ENCODE measurements at places on chromosomes 1 and 21.
A peak's percentile ranks its signal among the peaks of the same experiment; 100 is the strongest.

DNA sequence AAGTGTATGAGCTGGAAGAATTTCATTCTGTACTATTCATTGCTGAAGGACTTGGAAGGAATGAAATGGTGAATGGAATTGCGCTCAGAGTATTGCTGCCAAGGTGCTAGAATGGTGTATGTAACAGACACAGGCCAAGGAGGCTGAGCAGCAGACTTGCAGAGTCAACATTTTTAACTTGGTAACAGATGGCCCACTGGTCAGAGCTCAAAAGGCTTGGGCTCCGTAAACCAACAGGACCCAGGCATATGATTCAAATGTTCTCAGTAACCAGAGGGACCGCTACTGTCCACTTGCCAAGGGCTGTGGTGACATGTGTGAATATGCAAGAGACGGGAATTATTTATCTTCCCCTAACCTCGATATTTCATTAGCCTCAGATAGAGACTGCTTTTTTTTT lies 28.8 kb upstream of the PTGFRN start:
- DNase-seq = no peak

DNA sequence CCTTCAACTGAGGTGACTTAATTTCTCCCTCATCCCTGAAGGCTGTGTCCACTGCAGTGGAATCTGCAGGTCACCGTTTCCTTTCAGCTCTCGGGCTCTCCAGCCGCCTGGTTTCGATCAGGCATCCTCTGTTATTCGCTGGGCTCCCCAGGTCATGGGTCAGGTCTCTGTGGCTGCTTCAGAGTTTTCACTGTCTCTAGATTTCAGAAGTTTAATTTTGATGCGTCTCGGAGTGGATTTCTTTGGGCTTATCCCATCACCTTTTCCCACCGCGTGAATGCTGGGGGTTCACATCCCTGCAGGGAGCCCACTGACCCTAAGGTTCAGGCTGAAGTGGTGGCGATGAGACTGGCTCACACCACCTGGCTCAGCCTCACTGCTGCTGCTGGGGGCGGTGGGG lies 3.3 kb downstream of the ACTRT2 start:
- DNase-seq = no peak

- DNase-seq = no peak
Measured at GRCh38 chr1:209241487-209241886, 342.0 kb upstream of the CAMK1G start.

- no peak for DNase-seq
Measured at GRCh38 chr21:14977814-14978213, 87.0 kb downstream of the NRIP1 start.

DNA sequence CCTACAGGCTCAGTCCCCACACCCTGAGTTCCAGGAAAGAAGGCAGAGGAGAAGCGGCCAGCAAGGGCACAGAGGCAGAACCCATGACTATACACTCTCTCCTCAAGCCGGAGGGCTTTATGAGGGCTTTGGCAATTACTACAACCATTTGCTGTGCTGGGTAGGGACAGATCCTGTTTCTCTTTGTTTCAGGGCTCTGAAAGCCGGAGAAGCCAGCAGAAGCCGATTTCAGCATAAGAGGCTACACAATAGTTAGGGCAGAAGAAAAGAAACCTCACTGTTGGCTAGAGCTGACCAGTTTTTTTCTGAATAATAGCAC lies 13.9 kb downstream of the GPR3 start:
- DNase-seq = no peak

DNA sequence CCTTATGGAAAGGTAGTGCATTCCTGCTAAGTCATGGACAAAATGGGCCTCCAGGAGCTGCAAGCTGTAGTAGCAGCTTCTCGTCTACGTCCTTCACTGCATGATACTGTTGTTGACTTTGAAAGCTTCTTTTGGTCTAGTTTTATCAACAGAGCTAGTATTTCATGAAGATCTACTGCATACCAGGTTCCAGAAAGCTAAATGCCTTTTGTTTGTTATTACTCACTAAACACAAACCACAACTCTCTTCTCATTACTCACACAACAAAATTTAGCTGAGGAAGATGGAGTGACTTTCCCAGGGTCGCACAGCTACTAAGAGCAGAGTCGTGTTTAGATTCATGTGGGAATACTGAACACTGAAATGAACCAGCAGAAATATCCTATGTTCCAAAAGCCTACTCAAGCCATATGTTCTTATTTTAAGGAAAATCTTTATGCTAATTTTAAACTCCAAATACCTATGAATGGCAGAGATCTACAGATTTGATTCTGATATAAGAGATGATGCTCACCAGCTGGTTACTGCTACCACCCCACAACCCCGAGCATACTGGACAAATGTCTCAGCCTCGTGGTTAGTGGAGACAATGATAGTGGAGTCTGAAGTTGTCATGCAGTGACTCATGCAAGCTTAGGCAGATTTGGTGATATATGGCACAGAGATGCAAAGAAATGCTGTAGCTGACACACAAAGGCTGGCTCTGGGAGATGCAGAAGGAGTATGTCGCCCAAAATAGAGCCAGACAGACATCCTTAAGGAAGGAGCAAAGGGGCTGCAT lies 20.6 kb downstream of the PGBD2 start:
- DNase-seq = no peak

GRCh38 chr21:25421321-25422028 lies 185.8 kb downstream of the MRPL39 start:
- DNase-seq = peak; percentile 11

DNA sequence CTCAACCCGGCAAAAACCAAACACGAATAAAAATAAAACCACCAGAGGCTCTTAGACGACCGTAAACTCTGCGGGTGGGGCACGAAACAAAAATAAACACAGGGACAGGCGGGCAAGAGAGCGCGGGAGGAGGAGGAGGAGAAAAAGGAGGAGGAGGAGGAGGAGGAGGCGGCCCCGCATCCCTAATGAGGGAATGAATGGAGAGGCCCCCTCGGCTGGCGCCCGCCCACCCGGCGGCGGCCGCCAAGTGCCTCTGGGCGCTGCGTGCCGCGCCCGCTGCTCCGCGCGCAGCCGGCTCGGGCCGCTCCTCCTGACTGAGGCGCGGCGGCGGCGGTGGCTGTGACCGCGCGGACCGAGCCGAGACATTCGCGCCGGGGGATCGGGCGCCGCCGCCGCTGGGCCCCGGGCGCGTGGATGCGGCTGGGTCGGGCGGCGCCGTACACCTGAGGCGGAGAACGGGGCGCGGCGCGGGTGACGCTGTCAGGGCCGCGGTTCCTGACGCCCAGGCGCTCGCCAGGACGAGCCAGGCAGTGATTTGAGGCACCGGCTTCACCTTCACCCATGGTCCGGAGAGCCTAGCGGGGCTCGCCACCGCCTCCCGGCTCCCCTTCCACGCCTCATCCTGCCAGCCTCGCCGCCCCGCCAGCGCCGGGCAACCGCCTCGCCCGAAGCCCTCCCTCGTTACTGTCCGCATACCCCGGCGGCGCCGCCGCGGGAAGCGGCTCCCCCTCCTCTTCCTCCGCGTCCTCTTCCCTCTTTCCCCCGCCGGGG lies at the start of gene MARK1:
TSS of gene MARK1 (plus strand) at position 229 of the 771 bp plus-strand sequence. CDS start 687 bp downstream, outside the sequence.
- DNase-seq = no peak

- no peak for DNase-seq
Measured at GRCh38 chr1:1175221-1176062, 1.8 kb downstream of the TTLL10 start.

- no peak for DNase-seq
Measured at GRCh38 chr1:90074970-90075391, 80.1 kb downstream of the ZNF326 start.

DNA sequence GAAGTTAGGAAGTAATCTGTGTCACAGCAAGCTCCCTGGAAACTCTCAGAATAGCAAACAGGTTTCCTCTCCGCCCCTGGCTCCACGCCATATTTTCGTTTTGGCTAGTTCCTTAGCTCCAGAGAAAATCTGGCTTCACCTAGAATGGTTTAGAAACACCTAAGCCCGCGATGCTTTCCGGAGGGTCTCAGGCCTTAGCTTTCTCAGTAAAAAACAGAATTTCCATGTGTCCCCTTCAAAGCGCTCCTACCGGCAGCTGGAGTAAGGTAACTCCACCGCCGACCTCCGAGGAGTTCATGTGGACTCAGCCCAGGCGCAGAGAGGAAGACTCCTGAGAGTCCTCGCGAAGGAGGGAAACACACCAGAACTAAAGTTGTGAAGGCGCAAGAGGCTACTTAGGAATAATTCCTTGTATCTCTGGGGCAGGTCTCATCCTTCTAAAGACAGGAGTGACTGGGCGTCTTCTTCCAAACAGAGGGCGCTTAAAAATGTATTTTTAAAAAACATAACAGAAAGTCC lies 406 bp downstream of the KIAA0040 start:
- DNase-seq = no peak

DNA sequence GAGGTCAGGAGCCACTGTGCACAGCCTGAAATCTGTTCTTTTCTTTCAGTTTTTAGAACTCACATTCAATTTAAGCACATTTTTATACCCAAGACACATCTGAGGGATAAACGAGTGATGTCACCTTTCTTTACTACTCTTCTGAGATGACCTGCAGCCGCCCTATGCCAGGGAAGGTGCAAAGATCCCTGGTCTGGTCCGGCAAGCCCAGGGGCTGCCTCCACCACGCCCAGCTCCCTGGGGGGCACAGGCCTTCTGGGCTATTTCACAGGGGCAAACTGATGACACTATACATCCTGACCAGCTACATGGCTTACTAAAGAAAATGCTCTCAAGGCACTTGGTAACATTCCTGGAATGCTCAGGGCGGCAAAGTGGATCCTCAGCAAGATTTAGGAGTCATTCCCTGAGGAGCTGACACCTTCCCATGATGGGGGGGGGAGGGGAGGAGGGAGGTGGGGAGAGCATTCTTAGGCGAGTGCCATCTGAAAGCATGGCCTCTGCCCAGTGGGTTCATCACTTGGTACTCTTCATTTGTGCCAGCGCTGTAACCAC lies 11.3 kb downstream of the MRAP start:
- DNase-seq = no peak

DNA sequence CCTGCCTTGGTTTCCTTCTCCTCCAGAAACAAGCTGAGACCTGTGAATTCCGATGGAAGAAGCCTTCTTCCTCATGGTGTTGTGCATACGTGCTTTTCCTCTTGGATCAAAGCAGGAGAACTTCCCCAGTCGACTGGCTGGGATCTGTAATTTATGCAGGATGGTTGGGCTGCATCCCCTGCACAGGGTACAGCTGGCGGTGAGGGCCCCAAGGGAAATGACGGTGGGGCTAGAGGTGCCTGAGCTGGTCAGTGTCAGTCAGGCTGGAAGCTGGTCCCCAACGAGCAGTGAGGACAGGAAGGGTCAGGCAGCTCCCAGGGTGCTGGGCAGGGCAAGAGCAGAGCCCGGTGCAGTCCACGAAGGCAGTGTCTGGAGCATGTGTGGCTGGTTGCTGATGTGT lies 106.7 kb downstream of the CNIH3 start:
- DNase-seq = no peak

DNA sequence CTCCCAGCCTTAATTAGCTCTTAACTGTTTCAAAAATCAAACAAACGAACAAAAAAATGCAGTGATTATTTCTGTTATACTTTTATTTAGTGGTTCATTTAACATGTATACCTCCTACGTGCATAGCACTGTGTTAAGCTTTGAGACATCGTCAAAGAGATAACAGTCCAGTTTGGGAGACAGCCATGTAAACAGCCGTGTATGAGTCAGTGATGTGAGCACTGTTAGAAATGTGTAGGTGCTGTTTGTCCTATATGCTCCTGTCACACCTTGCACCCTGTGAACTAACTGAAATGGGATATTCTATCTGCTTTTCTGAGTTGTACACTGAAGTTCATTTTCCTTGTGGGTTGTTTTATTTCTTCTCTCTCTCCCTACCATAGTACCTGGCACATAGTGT lies 109.7 kb upstream of the CACYBP start:
- no peak for DNase-seq

DNA sequence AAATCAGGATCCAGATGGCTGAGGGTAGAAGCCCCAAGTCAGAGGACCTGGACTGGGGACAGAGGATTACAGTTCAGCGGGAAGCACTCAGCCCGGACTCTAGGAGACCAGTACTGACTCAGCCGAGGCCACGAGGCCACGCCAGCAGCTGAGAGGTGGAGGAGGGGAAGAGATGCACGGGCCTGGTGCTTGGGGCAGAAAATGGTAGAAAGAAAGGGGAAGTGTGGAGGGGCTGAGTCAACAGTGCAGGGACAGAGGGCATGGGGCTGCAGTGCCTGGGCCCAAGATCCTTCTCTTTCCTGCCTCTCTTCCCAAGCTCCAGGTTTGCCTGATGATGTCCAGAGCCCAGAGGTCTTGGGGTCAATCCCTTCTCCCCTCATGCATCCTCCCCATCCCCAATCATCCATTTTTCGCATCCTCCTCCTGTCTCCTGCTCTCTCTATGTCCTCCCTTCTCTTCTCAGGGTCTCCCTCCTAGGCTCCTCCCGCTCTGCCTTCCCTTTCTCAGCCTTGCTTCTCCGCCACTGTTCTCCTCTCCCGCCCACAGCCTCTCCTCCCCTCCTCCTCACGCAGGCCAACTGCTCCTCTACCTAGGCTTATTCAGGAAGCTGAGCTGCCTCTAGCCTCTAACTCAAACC lies 7.7 kb downstream of the ARHGEF2 start:
- no peak for DNase-seq

DNA sequence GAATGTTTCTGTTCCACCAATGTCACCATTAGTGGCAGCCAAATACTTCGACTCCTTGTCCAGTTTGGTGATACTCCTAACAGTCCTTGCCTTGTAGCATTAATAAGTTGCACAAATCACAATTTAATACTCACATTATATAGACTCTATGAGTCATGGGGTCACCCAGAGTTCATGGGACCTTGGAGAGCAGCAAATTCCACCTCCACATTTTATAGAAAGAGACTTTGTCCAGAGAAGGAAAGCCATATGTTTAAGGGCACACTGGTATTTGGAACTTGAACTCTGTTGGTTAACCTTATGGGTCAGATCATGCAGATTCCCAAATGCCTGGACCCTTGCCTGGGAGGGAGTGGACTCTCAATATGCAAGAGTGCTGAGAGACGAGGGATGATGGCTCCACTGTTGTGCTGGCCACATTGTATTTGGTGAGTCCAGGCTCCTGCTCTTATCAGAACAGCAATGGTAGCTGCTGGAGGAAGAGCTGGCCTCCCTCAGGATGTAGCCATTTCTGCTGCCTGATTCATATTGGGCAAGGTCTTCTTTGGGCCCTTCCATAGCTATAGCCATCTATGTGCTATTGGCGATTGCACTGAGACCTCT lies 30.6 kb downstream of the DNAJC6 start:
- DNase-seq = no peak

- no peak for DNase-seq
Measured at GRCh38 chr1:244216836-244217235, 165.8 kb downstream of the ZBTB18 start.

DNA sequence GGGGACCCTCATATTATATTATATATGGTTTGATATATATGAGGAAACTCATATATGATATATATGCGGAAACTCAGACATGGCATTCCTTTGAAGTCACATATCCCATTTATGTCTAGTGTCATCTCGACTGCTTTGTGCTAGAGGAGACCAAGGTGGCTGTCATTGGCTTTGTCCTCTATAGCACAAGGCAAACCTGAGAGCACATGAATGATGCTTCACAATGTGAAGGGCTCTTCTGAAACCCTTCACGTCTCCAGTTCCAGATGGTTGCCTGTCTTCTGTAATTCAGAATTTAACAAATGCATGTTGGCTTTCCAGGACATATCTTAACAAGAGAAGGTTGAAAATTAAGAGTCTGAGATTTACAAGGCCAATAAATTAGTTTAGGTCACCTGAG lies 303.6 kb downstream of the BARHL2 start:
- DNase-seq = no peak

- no peak for DNase-seq
Measured at GRCh38 chr1:196732526-196732925, 42.1 kb upstream of the CFHR3 start.

GRCh38 chr1:181482521-181483284 lies 614 bp upstream of the CACNA1E start:
- no peak for DNase-seq

GRCh38 chr1:42399315-42400100 lies 18.9 kb downstream of the RIMKLA start:
- DNase-seq = no peak
